ENCODE measurements at places on chromosomes 12 and 14.

GRCh38 chr12:119781804-119782203, 95.3 kb downstream of the CIT start:
- H3K27me3 ChIP-seq: peaks cover 4% of the 10 kb centered on the region
- peaks cover 82% of the 10 kb centered on the region for H3K36me3 ChIP-seq
- peaks cover under 1% of the 10 kb centered on the region for H3K4me1 ChIP-seq
- no peak overlapping the region for H3K4me3 ChIP-seq

GRCh38 chr12:132171968-132172521, 27.8 kb downstream of the NOC4L start:
- no peak overlapping the region for H3K4me3 ChIP-seq
- H3K27me3 ChIP-seq: peaks cover 20% of the 10 kb centered on the region
- no peak for DNase-seq
- H3K27ac ChIP-seq: no peak overlapping the region
- peaks cover 45% of the 10 kb centered on the region for H3K4me1 ChIP-seq
- no peaks in the 10 kb centered on the region for H3K36me3 ChIP-seq

DNA sequence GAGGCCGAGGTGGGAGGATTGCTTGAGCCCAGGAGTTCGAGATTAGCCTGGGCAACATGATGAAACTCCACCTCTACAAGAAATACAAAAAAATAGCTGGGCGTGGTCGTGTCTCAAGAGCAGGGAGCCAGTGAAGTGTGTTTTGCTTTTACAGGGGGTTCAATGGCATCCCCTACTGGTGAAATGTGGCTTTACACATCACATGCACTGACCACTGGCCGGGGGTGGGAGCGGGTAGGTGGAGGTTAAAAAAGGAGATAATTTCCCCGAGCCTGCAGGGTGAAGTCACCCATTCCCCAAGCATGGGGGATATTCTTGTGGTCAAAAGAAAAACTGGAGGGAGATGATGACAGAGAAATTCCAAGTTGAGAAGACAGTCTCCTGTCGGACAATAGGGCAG, 63.6 kb upstream of the PWP1 start:
- peaks cover 21% of the 10 kb centered on the region for H3K36me3 ChIP-seq
- H3K27ac ChIP-seq: no peak overlapping the region
- H3K27me3 ChIP-seq: peaks cover 13% of the 10 kb centered on the region
- DNase-seq: peak; percentile 26

DNA sequence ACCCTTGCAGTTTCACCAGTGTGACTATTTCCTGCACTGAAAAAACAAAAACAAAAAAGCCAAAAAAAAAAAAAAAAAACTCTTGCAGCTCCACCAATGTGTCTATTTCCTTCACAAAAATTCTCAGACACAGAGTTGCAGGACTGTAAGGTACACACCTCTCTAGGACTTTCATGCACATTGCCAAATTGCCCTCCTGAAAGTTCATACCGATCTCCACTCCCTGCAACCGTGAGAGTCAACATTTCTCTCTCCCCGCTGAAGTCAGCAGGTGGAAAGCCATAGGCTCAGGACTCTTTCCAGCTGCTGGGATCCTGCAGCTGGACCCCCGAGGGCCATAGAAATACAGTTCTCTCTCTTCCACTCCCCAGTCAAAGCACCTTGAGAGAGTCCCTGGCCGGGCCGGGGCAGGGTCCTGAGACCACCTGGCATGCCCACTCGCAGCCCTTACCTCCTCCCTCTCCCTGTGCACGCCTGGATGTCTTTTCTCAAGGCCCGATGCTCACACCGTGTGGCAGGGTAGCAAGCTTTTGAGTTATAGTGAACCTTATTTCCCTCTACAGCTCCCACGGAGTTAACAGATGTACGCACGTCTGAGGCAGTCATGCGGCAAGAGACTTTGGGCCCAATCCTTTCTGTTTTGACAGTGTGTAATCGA, 23.6 kb downstream of the MMAB start:
- H3K27me3 ChIP-seq: peaks cover 25% of the 10 kb centered on the region
- DNase-seq: peak; percentile 27
- H3K4me3 ChIP-seq: peak overlapping the region; percentile 39
- H3K36me3 ChIP-seq: no peaks in the 10 kb centered on the region

DNA sequence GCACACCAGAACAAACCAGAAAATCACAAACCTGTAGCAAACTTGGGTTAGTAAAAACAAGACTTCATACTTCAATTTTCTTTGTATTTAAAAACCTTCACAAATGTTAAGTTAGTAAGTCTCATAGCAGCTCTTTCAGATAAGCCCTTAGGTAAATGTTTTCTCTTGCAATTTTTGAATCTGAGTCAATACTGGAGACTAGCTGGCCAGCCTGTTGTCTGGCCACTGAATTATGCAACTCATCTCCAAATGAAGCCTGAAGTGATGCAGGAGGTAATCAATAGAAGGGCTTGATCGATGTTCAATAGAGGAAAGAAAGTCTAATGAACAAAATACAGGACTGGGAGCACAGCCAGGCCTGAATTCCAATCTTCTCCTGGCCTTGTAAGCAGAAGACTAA, 465.2 kb downstream of the LRIG3 start:
- no peaks in the 10 kb centered on the region for H3K4me1 ChIP-seq
- no peak overlapping the region for H3K27ac ChIP-seq
- DNase-seq: no peak

GRCh38 chr12:105072888-105073488, 11.3 kb downstream of the ALDH1L2 start:
- DNase-seq: no peak
- no peaks in the 10 kb centered on the region for H3K36me3 ChIP-seq
- H3K4me1 ChIP-seq: no peaks in the 10 kb centered on the region
- H3K4me3 ChIP-seq: no peak overlapping the region

- peaks cover 25% of the 10 kb centered on the region for H3K4me1 ChIP-seq
- no peak overlapping the region for H3K4me3 ChIP-seq
- no peak for DNase-seq
These were observed 154.5 kb upstream of the FOXN3 start for GRCh38 chr14:89571491-89571890.

GRCh38 chr12:118398940-118399339, 22.6 kb downstream of the SUDS3 start:
- no peak for DNase-seq
- H3K36me3 ChIP-seq: peaks cover 77% of the 10 kb centered on the region
- H3K4me3 ChIP-seq: no peak overlapping the region

- no peak overlapping the region for H3K27ac ChIP-seq
- no peaks in the 10 kb centered on the region for H3K27me3 ChIP-seq
- peaks cover 13% of the 10 kb centered on the region for H3K4me1 ChIP-seq
- no peak overlapping the region for H3K4me3 ChIP-seq
- peak; percentile 19 for DNase-seq
These were observed 95.9 kb downstream of the OTOGL start for GRCh38 chr12:80195074-80195726.

DNA sequence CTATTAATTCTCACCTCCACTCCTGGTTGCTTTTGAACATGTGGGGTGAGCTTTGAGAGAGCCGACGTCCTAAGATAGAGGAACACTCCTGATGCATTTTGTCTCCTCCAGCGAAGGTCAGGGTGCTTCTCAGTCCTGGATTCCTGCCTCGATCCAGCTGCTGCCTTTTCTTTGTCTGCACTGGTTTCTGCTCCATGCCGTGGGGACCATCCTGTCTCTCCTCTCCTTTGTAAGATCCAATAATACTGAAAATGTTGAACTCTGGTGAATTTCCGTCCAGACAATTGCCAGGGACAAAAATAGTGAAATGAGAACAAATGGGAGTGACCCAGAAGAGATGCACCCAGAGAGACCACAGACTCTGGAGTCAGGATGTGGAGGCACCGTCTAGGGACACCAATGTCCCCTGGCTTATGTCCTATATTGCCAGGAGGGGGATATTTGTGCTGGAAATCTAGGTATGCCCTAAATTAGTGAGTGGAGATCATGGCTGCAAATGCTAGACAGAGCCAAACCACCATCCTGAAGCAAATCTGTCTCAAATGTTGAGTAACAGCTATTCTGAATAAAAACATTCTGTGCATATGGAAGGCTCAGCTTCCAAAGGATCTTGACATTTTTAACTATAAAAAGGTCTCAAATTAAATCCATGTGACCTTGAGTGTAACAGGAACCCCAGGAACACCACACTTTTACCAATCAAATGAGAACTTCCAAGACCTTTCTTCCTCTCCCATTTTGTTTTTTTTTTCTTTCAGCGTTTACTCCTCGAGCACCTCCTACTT, 170.9 kb downstream of the PPM1H start:
- peaks cover 10% of the 10 kb centered on the region for H3K27me3 ChIP-seq
- DNase-seq: no peak
- no peak overlapping the region for H3K27ac ChIP-seq
- peaks cover 43% of the 10 kb centered on the region for H3K4me1 ChIP-seq
- H3K4me3 ChIP-seq: no peak overlapping the region
- peaks cover 26% of the 10 kb centered on the region for H3K36me3 ChIP-seq

GRCh38 chr14:72722201-72722785, 171.6 kb downstream of the DPF3 start:
- H3K4me1 ChIP-seq: peaks cover 32% of the 10 kb centered on the region
- DNase-seq: no peak
- peaks cover 6% of the 10 kb centered on the region for H3K27me3 ChIP-seq
- no peak overlapping the region for H3K4me3 ChIP-seq
- H3K36me3 ChIP-seq: peaks cover 27% of the 10 kb centered on the region

DNA sequence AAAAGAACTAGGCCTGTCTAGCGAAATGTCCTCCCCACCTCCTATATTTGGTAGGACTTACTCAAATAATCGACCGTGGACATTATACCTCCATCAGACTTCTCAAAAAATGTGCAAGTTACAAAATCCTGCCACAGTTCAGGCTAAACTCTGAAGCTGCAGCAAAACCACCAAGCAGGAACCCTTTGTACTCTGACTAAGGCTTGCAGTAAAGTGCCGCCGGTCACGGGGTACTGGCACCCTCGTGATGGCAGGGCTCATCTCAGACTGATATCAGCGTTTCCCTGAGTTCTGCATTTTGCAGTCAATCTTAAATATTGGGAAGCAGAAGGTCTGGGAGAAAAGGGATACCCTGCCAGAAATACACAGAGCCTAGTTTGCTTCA, 17.1 kb downstream of the SLC11A2 start:
- H3K27me3 ChIP-seq: no peaks in the 10 kb centered on the region
- H3K4me1 ChIP-seq: peaks cover 27% of the 10 kb centered on the region
- no peak for DNase-seq

DNA sequence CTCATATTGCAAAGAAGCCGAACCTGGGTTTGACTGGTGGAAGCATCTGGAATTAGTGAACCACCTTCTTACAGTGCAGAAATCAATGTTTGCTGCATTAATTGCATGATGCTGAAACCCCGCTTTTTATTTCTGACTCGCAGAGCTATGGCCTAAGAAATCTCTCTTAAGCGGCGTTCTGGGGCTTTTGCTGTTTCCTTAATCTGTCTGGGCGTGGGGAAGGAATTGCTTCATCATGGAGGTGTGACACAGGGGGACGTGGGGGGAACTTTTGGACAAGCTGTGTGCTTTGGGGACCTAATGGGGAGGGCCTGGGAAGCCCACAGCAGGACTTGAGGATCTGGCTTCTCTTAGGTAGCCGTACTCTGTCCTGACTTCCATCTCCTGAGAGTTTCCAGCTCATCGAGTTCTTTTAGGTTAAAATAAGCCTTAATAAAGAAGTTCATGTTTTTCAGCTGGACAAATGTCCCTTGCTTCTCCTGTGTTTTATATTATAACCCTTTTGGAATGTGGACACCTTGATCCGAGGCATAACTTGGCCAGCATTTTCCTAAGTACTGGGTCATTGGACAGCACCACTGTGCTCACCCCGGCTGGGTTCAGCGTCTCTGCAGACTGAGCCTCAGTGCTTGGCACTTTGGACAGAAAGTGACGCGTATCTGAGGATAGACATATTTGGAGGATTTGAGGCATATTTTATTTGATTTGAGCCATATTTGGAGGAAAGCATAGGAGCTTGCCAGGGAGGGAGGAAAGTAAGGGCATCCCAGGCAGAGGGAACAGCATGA, 192.1 kb upstream of the MYL2 start:
- peaks cover 10% of the 10 kb centered on the region for H3K27me3 ChIP-seq
- DNase-seq: no peak
- peaks cover 11% of the 10 kb centered on the region for H3K36me3 ChIP-seq
- no peak overlapping the region for H3K4me3 ChIP-seq
- peaks cover 16% of the 10 kb centered on the region for H3K4me1 ChIP-seq

DNA sequence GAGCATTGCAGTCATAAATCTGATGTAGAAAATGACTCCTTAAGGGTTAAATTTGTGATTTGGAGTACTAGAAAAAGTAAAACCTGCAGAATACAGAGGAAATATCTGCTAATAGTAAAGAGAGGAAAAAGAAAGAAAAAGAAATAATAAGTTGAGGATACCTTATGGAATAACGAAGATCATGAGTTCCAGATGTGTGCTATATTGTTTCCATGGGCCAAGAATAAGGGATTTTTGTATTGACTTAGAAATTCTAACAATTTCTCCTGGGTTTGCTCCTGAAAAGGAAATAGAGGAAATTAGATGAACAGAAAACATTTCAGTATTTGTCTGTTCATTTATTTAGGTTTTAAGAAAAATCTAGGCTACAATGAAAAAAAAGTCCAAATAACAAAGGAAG, 115.3 kb downstream of the ALG10B start:
- H3K36me3 ChIP-seq: no peaks in the 10 kb centered on the region
- no peak for DNase-seq
- H3K27me3 ChIP-seq: no peaks in the 10 kb centered on the region
- H3K4me3 ChIP-seq: no peak overlapping the region
- H3K27ac ChIP-seq: no peak overlapping the region

DNA sequence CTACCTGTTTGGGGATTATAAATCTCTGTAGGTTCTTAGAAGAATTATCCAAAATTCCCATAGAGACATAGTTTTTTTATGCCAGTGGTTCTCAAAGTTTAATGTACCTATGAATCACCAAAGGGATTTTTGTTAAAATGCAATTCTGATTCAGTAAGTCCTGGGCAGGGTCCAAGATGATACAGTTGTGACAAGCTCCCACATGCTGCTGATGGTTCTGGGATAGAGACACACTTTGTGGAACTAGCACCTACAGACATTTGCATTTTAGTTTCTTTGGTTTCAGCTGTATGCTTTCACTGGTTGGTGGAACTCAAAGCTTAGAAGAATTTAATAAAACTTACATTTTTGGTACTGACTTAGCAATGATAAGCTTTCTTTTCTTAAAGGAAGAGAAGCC, 80.4 kb downstream of the PTCSC3 start:
- H3K27ac ChIP-seq: no peak overlapping the region
- peaks cover 1% of the 10 kb centered on the region for H3K4me1 ChIP-seq
- H3K36me3 ChIP-seq: no peaks in the 10 kb centered on the region

- peaks cover 21% of the 10 kb centered on the region for H3K36me3 ChIP-seq
- peaks cover 42% of the 10 kb centered on the region for H3K4me1 ChIP-seq
- peak overlapping the region; percentile 86 for H3K4me3 ChIP-seq
- H3K27ac ChIP-seq: no peak overlapping the region
- peak; percentile 23 for DNase-seq
These were observed 1.2 kb downstream of the KHNYN start for GRCh38 chr14:24430682-24431568.

DNA sequence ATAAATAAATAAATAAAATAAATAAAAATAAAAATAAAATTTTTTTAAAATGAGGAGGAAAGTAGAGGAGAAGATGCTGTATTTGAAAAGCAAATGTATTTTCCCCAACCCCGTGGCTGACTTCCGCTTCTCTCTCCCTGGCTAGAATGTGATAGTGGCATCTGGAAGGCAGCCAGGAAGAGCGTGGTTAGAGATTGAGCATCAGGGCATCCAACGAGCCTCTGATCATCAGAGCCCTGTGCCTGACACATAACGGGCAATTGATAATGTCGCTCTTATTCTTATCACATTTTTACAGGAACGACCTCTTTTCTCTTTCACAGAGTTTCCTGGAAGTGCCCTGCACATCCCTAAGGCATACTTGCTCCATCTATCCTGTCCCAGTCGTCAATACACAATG, 496.9 kb upstream of the TMEM132C start:
- peaks cover 10% of the 10 kb centered on the region for H3K4me1 ChIP-seq
- DNase-seq: no peak
- H3K4me3 ChIP-seq: no peak overlapping the region
- H3K27me3 ChIP-seq: peaks cover 26% of the 10 kb centered on the region
- H3K27ac ChIP-seq: no peak overlapping the region
